ENCODE measurements at places on chromosomes 3 and 15.

GRCh38 chr3:9225268-9225667 lies 24.2 kb downstream of the SRGAP3 start:
- DNase-seq = no peak

DNA sequence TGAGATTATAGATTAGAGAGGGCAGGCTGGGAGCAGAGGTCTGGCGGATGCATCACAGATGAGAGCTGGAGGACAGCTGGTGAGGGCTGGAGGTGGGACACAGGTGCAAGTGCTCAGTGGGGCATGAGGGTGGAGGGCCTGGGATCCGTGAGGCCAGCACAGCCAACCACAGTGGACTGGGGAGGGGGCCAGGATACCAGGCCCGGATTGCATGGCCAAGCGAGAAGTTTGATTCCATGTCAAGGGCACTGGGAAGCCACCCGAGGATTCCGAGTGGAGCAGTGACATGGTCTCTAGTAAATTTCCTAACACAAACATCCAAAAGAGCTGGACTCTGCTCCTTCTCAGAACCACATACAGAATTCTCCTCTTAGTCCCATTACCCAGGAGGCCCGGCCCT lies 44.0 kb upstream of the SLC41A3 start:
- no peak for DNase-seq

DNA sequence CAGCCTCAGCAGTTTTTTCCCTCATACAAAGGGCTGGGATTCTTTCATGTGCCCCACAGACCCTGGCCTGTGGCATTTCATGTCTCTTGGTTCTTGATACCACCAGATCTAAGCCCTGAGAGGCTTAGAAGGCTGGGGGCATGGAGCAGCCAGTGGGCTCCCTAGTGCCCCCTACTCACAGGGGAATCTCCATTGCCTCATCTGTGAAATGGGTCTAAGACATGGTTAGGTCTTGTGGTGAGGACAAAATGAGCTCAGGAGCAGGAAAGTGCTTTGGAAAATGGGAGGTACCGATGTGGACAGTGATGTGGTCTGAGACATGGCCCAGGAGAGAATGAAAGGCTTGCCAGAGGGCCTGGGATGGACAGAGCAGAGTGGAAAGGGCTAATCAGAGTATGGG lies 94.3 kb downstream of the SMAD6 start:
- no peak for DNase-seq

DNA sequence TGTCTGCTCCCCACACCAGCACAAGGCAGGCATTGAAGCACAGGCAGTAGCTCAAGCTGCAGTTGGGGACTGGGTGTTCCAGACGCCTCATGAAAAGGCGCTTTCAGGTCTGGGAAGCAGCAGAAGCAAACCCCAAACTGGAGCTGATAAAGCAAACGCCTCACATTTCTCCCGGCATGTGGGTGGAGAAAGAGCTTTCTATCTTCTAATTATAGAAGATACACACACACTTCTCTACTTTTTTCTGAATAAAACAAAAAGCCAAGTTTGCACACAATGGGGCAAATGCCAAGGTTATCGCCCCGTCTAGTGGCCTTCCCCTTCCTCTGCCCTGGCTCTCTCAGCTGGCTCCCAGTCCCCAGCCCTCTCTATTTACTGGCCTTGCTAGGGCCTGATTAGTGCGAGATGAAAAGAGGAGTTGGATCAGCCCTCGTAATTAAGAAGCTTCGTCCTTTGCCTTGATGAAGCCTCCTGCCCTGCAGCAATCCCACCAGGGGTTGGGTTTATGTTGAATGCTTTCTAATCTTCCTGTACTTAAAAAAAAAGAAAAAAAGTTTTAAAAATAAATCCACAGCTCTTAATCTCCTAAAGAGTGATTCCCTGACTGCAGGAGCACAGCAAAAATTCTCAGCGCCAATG lies 120.2 kb downstream of the MEGF11 start:
- no peak for DNase-seq

DNA sequence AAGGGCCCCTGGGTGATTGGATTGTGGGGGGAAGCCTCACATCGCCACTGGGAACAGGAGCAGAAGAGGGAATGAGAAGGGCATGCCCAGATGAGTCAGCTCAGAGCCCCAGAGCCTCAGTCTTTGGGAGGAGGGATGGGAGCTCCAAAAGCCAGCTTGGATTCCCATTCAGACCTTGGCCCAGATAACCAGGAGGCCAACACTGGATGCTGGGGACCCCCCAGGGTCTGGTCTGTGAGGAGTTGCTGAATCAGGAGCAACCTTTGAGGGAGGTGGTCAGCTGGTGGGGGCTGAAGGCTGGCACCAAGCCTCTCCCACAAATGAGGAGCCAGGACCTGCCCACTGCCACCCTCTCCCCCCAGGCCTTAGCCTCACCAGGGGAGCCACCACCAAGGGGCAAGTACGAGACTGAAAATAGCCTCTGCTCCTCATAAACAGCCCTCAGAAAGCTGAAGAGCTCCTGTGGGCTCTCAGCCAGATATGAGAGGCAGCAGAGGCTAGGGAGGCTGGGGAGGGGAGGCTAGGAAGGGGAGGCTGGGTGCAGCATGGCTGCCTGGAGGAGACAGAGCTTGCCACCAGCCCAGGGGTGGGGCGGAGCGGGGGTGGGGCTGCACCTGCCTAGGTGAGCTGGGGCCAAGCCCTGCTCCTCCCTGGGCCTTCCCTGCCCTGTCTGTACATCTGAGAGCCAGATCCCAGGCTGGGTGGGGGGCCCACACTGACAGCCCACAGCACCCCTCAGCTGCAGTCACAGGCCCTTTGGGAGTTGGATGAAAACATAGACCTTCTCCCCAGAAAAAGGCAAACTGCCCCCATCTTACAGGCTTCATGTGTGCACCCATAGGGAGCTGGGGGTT lies 99.8 kb downstream of the SEC22A start:
- no peak for DNase-seq

DNA sequence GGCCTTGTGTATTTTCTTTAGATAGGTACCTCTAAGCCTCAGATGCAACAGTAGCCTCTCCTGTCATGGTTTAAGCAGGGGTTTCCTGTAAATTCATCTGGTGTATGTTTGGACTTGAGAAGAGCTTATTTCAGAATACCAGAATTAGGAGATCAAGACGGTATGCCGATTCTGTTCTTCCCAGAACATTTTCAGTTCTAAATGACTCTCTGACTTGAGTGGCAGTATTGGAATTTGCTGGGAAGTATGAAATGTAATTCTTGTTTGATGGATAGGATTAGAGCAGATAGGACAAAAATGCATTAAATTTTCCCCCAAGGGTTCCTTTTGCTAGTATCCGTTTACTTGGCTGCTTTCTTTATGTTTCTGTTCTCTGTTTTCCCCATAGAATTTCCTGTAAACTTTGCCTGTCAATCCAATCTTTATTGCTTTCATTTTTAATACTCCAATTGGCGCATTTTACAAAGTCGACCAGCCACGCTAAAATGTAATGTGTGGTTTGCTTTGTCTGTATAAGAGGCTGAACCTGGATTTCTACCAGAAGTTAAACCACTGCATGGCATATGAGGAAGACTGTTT lies 612.2 kb downstream of the RBMS3 start:
- no peak for DNase-seq

DNA sequence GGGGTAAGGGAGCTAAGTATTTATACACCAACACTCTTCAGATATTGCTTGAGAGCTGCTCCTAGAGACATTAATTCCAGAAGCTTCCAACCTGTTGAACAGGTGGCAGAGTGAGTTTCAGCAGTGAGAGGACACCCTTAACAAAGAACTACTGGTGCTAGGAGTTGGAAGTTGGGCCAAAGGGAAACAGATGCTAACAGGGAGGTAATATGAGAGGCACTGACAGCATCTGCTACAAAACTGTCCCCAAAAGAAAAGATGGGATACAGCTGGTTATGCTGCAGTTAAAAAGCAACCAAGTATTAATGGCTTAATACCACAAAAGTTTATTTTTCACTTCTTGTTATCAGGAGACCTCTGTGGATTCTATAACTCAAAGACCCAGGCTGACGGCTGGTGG lies 104.5 kb upstream of the SATB1 start:
- no peak for DNase-seq

- no peak for DNase-seq
Measured at GRCh38 chr3:181329024-181329423, 339.5 kb upstream of the DNAJC19 start.

- DNase-seq = no peak
Measured at GRCh38 chr3:114375608-114376421, 82.0 kb downstream of the TIGIT start.

DNA sequence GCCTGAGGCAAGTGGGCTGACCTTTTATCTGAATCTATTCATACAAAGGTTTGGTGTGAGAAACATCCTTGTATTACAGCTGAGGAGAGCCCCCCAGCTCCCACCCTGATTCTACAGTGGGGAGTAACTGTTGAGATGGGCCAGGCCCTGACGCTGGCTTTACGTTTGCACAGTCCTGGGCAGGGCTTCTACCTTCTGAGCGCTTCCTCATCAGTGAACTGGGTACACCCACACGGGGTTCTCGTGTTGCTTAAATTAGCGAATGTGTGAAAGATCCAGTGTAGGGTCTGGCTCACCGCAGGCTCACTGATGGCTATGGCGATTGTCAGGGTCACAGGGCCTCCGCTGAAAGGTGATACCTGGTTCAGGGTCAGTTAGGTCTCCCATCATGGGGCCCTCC lies 7.3 kb upstream of the GHRL start:
- DNase-seq = no peak

- DNase-seq = no peak
Measured at GRCh38 chr3:102536456-102536855, 101.6 kb downstream of the ZPLD1 start.

GRCh38 chr3:5231074-5231473 lies 43.6 kb downstream of the EDEM1 start:
- DNase-seq = no peak

DNA sequence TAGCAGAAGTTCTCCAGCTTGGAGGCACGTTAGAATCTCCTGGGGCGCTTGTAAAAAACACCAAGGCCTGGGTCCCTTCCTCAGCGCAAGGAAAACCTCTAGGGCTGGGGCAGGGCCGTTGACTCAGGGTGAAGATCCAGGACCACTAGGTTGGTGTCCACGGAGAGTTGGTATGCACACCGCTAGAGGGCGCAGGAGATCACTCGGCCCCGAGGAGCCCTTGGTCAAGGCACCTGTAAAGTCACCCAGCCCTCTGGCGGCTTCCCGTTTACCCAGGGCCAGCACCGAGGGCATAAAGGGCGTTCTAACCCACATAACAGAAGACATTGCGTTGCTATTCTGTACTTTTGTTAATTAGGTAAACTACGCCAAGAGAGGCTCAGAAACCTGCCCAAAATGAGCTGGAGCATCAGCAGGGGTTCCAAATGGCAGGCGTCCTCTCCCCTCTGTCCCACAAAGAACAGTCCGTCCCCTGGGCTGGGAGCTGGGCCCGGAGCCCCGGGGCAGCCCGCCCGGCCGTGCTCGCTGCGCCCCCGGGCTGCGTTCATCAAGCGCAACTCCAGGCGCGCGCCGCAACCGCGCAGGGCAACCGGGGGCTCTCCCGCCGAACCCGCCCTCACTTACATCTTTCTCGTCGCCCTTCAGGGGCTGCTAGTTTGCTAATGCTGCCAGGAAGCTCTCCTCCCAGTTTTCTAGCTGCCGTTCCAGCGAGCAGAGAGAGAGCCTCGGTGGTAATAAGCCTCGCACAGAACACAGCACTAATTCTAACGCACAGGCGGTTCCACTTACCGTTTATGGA lies 332.1 kb downstream of the ARRDC4 start:
- no peak for DNase-seq

- DNase-seq = no peak
Measured at GRCh38 chr3:63753567-63753966, 65.5 kb upstream of the C3orf49 start.

DNA sequence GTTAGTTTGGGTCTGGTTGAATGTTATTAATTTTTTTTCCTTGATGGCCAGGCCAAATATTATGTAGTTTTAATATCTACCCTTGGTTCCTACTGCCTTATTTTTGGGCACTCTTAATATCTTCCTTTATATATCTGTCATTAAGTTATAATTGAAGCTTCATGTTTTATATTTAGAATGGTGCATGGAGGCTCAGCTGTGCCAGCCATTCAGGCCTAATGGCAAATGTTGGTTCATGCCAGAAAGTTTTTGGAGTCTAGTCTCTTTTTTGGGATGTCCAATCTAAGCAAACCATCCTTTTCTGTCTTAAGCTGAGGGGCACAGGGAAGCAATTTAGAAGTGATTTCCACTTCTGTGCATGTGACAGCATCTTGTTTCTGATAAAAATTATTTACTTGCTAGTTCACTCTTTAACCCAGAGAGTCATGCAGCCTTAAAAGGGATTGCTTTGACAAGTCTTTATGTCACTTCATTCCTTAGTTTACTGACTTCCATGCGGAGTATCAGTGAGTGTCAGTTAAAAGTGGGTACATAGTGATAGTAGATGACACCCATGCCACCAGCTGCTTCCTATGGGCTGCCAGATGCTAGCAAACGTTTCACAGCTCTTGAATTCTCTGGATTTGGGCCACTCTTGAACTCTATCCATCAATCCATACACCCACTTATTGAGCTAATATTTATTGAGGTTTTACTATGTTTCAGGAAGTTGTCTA lies 33.0 kb downstream of the MITF start:
- DNase-seq = no peak

- no peak for DNase-seq
Measured at GRCh38 chr3:177300039-177300833, 103.0 kb upstream of the TBL1XR1 start.

GRCh38 chr3:30518872-30519271 lies 87.5 kb upstream of the TGFBR2 start:
- DNase-seq = no peak

- DNase-seq = no peak
Measured at GRCh38 chr3:10781981-10782380, 34.0 kb upstream of the SLC6A11 start.

DNA sequence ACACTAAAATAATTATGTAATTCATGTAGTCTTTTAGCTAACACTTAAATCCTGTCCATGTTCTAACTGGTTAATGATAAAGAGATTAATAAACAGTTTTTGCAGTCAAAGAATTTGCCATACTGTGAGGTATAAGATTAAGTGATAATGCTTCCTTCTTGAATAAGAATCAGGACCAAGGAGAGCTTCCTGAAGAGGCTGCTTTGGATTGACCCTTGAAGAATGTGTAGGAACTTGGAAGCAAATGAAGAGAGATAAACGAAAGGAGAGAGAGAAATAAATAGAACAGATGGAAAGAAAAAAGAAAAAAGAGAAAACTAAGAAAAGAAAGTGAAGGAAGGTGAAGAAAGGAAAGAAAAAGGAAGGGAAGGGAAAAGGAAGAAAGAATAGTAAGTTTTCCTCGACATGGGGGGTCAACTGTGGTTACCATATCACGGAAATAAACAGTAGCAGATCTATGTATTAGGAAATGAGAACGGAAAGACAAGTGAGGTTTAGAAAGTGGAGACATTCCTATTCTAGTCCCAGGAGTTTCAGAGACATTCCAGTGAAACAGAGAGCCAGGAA lies 539.8 kb downstream of the FGF12 start:
- no peak for DNase-seq

- no peak for DNase-seq
Measured at GRCh38 chr3:50164984-50165909, 10.1 kb downstream of the SEMA3F start.

- no peak for DNase-seq
Measured at GRCh38 chr3:32952369-32953077, 1.1 kb downstream of the CCR4 start.
